ENCODE measurements at places on chromosomes 11 and 22.
A peak's percentile ranks its signal among the peaks of the same experiment; 100 is the strongest.

DNA sequence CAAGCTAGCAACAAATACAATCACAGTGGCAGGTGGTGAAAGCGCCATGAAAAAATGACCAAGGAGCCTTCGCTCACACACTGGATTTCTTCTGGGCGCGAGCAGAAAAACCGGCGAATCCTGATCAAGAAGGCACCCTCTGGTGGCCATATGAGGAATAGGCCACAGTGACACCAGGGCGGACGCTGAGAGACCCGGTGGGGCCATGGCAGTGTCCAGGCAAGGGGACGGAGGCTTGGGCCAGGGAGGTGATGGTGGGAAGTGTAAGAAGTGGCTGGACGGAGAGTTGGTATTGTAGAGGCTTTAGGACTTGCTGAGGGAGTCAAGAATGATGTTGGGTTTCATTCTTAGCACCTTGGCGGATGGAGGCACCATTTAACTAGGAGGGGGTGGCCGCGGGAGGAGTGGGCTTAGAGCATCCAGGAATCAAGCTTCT, 16.9 kb upstream of the RAC2 start:
- DNase-seq = peak; percentile 33

DNA sequence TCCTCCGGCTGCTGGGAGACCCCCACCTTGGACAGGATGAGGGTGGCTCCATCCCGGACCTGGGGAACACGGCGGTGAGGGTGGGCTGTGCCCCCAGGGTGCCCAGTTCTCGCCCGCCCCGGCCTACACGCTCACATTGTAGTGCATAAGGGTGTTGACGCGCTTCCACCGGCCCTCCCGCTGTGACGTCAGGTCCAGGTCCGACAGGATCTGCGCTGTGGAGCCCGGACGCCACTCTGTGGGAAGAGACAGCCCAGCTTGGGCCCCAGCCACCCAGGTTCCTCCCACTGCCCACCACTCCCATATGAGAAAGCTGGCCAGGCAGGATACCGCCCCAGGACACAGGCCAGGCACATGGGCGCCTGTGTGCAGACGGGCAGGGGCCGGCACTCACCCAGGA, 8.3 kb upstream of the MAPK11 start:
- DNase-seq = no peak

DNA sequence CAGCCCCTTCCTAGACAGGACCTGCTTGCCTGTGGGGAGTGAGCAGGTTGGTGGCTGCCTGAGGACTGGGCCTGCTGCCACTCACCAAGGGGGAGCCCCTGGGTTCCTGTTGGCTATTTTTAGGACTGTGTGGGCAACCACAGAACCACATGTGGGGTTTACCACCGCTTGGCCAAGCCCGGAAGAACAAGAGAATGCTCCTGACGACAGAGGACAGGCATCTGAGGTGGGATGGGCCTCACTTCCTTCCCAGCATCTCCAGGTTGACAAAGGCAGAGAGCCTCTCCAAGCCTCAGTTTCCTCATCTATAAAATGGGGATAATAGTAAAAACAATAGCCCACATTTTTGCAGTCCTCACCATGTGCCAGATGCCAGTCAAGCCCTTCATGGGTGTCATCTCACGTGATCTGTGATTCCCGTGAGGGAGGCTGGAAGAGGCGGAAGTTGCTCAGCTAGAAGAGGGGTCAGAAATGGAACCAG, 43.6 kb downstream of the LRRC32 start:
- no peak for DNase-seq

DNA sequence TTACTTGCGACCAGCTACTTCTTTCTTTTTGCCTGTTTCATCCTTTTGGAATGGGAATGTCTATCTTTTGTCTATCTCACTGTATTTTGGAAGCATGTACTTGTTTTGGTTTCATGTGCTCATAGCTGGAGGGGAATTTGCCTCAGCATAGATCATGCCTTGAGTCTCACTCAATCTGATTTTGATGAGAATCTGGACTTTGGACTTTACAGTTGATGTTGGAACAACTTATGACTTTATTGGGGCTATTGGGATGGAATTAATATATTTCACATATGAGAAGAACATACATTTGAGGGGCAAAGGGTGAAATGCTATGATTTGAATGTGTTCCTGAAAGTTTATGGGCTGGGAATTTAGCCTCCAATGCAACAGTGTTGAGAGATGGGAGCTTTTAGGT, 206.2 kb upstream of the DDI1 start:
- DNase-seq = no peak

DNA sequence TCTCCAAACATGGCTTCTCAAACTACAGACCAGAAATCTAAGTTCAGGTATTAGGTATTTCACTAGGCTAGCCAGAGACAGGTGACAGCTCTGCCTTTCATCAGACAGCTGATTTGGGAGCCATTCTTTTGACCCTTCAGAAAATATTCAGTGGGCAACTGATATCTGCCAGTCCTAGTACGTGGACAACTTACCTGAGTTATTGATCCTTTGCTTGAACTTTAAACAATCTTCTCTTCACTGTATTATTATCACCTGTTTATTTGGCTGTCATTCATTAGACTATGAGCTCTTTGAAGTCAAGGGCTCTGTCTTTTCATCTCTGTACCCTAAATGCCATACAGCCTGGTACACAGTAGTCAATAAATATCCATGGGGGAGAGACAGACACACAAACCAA, 17.2 kb downstream of the TRIM66 start:
- DNase-seq = no peak

GRCh38 chr11:65297026-65297672, 17.5 kb upstream of the CDC42EP2 start:
- DNase-seq = no peak

DNA sequence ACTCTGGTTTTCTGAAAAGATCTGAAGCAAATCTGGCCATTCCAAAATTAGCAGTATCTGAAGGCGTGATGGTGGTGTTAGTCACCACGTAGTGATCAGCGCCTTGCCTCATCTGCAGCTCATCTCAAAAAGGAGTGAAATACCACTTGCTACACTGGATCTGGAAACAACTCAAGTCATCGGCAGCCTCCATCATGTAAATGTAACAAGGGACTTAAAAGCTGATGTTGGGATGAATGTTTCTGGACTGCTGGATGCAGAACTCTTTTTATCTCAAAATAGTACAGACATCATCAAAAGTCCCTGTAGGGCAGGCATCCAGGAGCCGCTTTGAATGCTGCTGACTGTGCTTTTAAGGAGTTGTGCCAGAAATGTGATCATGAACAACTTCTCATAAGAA, 14.1 kb upstream of the APLP2 start:
- no peak for DNase-seq

GRCh38 chr11:121385688-121386087, 66.4 kb upstream of the SORL1 start:
- no peak for DNase-seq

- no peak for DNase-seq
These were observed 1.5 kb downstream of the CRKL start for GRCh38 chr22:20918663-20919218.

DNA sequence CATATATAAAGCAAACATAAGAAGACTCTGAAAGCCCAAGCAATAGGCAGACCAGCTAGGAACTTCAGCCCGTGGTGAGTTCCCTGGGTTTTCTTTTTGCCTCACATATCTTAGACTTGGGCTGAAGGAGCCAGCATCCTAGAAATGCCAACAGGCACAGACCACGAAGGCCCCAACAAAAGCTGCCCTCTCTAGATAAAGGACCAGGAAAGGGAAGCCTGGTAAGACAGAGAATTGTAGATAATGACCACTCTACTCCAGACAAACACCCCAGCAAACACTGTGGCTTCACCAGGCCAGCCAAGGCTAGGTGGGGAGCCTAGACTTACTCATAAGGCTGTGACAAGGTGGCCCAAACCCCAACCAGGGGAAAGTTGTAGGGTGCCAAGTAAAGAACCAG, 11.2 kb downstream of the GAL start:
- DNase-seq = no peak

- no peak for DNase-seq
These were observed 156.4 kb upstream of the NARS2 start for GRCh38 chr11:78731027-78731426.

- DNase-seq = no peak
These were observed 138.4 kb downstream of the TTC17 start for GRCh38 chr11:43497144-43497543.

All from NCI-H1694 (cell line).